LoVo (cell line): ENCODE measurements at places on chromosomes 3 and 15.

GRCh38 chr3:150247441-150247840, 160.7 kb upstream of the TSC22D2 start:
- no peak for DNase-seq

DNA sequence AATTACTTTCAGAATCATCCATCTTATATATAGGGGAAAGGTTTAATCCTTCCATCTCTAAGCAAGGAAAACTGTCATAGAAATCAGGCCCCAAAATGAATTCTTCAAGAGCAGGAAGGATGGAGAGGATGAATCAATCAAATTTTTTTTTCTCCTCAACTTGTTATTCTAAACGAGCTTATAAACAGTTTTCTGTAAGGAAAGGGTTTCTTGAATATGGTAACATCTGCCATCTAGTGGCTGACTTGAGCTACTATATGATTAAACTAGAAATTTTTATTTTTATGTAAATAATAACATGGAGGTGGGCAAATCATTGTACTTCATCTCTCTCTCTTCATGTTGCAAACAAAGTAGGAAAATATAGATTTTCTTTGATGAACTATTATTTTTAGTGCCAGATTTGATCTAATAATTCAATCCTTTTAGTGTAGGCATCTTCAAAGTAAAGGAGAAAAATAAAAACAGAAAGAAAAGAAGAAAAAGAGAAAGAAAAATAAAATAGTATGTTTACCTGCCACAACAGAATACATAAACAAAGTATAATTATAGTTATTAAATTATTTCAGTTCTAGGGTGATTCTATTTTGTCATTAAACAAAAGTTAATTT, 146.6 kb downstream of the SERPINI1 start:
- DNase-seq = peak; percentile 59

DNA sequence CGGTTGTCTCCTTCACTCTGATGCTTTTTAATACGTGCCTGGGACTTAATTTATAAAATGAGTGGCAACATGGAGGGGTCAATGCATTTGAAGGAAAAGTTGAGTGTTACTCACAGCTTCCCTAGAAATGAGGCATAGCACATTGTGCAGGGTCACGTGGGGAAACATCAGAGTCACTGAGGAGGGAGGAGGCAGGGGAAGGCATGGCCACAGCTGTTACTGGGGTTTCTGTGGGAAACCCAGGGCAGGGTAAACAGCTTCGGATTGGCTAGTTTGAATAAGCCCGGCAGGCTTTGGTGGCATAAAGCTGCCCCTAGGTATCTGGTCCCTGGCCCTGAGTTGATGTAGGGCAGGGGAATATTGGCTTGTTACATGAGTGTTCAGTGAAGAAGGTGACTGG, 98.9 kb upstream of the ST8SIA2 start:
- no peak for DNase-seq

DNA sequence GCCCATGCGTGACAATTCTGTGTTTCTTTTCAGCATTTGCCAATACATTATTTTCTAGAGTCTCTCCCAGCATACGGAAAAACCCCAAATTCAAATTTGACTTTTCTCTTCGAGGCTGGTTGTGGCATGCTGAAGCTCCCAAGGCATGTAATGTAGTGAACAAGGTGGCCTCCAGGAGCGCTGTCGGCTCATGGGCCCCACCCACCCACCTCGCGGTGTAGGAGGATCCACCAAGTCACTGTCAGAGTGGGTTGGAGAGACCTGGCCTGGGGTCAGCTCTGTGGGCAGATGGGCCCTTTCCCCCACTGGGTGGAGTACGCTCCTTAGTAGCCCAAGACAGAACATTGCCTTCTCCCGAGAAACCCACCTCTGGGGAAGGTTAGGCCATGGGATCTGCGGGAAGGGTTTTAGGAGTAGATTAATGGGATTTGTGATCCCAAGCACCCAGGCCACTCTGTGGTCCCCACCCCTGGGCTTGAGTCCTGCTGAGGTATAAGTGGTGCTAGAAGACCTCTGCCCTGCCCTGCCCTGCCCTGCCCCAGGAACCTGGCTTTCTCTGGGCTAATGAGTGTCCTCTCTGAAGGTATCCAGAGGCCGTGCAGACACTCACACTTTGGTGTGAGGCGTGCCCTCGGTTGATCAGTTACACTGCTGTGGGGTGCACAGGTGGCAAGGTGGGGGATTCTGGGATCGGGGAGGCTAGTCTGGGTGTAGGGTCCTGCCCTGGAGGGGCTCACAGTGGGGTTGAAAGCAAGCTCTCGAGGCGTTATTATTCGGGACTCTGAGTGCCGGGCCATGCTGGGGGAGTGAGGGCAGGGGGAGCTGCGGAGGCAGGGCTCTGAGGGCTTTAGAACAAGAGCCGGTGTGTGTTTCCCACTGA, 97.9 kb downstream of the APBA2 start:
- no peak for DNase-seq

- DNase-seq = peak; percentile 15
Measured at GRCh38 chr3:129314386-129315222, 35.9 kb downstream of the HMCES start.

- DNase-seq = no peak
Measured at GRCh38 chr3:69579306-69580041, 159.8 kb upstream of the MITF start.

DNA sequence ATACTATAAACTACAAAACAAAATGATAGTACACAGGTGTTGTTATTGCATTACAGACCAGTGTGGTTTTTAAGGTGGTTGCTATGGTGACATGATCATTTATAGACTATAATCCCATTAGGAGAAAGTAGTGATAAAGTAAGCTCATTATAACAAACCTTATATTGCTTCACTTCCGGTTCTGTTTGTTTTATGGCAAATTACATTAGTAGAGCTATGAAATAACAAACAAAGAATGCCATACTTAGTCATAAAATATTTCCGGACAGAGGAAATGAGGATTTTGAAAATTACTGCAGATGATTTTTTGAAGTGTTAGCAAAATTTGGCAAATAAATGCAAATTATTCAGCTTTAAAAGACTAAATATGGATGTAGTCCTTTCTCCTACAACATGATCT, 640.4 kb upstream of the ARPP21 start:
- no peak for DNase-seq

GRCh38 chr3:143559296-143559695, 289.0 kb downstream of the SLC9A9 start:
- DNase-seq = no peak

DNA sequence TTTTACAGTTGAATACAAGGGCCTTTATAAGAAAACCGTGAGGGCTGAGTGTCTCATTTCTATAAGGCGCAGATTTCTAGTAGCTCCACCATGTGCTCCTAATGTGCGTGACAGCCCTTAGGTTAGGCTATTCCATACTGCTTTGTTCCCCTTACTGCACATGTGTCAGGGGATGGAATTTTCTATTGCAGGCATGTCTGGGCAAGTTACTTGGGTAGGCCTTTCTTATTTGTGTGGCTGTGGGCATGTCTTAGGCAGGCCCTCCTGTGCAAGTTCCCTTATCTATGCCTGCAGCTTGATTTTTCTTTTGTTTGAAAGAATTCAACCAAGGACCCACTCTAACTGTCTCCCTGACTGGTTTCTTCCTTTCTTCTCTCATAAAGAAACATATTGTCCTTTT, 434.2 kb upstream of the CNTN3 start:
- DNase-seq = no peak

- no peak for DNase-seq
Measured at GRCh38 chr3:141996437-141996836, 120.0 kb downstream of the ATP1B3 start.

- no peak for DNase-seq
Measured at GRCh38 chr3:36796881-36797280, 32.5 kb upstream of the DCLK3 start.

- no peak for DNase-seq
Measured at GRCh38 chr3:127998596-127998995, 53.6 kb upstream of the SEC61A1 start.
